HTR-8/SVneo (cell line): ENCODE measurements at places on chromosomes 2 and 18.
A peak's percentile ranks its signal among the peaks of the same experiment; 100 is the strongest.

- no peak for DNase-seq
These were observed 1.9 kb downstream of the CD302 start for GRCh38 chr2:159795841-159796690.

GRCh38 chr2:149787206-149787605 is 199.6 kb upstream of the MMADHC start:
- DNase-seq = no peak

DNA sequence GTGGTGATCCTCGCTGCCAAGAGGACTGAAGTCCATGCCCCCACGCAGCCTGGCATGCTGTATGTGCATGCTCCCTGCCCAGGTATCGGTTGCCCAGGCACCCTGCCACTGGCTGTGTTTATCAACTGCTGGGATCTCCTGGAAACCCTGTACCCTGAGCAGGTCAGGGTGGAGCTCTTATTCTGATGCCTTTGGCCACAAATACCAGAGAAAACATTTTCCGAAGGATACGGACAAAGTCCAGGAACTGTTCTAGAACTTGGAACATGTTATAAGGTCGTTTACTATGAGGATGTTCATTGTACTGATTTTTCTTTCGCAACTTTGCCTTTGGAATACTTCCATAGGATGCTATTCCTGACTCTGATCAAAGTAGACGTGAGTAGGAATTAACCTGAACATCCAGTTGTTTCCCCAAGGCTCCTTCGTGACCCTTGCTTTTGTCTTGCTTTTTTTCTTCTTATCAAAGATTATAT is 55.2 kb downstream of the TMEM17 start:
- DNase-seq = no peak

- no peak for DNase-seq
These were observed 1073.9 kb upstream of the CRIM1 start for GRCh38 chr2:35281702-35282101.

DNA sequence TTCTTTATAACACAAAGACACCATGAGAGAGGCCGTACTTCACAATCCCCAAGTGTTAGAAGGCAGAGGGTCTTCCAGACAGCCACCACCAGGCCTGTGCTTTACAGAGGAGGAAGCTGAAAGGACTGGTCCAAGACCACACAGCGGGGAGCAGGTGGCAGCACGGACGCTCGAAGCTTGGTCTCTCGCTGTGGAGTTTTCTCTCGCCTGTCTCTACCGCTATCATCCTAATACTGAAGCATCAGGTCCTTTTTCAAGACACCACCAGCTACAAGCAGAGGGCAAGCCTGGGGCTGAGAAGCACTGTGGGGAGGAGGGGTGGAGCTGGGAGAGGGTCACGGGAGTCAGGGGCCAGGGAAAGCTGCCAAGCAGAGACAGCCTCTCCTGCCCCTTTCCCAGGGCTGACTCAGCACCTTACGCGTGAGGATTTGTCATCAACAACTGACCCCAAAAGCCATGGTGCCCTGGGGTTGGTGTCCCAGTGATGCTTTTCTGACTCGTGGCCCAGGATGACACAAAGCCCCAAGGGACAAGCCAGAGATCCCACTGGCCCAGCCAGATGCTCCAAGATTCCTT is 31.9 kb upstream of the FOSL2 start:
- peak; percentile 74 for DNase-seq

DNA sequence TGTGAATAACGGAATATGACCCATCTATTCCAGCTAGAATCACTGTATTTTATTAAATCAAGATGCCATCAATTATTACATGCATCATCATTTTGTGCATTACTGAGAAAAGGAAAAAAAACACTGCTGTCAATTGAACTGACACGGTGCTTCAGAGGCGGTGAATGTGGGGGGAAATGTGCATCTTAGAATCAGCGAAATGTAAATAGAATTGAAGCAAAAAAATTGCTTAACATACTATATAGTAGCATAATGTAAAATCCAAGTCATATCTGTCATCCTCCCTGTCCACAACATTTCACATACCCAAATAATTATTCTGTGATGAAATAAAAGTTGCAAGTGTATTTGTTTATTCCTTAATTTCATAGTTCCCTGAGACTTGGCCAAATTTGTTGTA is 84.6 kb downstream of the PRKRA start:
- DNase-seq = no peak

DNA sequence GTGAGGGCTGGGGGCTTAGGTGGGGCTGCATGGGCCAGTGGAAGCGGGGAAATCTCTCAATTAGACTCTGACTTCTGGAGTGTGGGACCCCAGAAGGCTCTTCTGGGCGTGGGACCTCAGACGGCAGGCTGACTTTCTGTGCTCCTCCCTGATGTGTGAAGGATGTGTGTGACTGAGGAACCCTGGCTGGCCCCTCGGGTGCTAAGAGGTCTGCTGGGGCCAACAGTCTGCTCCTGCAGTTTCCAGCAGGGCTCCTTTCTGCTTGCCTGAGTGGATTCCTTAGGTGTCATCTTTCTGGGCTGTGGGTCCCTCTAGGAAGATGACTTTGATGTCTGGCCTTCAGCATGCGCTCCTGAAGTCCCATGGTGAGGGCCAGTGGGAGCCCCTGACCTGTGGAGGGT is 167.5 kb downstream of the DYSF start:
- DNase-seq = no peak

DNA sequence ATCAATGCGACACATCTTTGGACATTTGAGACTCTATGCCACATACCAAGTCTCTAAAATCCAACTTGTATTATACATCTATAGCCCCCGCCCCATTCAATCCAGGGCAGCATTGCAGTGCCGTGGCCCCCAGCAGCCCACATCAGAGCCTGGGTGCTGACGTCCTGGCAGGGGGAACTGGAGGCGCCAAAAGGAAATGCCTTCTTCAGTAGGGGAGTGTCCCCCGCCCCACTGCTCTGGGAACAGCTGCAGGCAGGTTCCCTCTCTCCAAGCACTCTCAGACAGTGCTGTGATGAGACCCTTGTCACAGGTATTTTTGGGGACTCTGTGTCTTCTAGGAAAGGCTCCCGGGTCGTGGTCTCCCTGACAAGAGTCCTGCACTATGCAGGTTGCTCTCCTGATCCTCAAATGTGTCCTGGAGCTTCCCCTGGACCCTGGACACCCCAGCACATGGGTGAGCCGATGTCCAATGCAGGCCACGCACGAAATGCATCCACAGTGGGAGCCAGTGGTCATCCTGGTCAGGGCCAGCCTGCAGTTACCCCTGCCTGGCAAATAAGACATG is 188.7 kb downstream of the RTP5 start:
- no peak for DNase-seq

- DNase-seq = no peak
These were observed 51.5 kb downstream of the TMEM18 start for GRCh38 chr2:625415-626333.

DNA sequence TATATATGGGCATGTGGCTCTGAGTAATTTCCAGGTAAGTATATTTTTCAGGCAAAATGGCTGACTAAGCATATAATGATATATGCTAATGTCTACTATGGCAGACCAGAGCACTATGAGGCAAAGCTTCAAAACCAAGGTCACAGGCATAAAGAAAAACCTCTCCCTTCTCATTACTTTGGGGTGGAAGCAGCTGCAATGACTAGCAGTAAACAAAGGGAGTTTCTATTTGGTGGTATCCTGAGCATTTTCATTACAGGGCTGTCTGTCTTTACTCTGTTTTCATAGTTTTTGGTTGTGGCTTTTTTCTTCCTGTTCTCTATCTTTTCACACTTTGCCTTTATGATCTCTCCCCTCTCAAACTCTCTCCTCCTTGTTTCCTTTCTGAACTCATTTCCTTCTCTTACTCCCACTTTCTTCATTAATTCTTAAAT is 15.6 kb downstream of the PDE6D start:
- DNase-seq = no peak

DNA sequence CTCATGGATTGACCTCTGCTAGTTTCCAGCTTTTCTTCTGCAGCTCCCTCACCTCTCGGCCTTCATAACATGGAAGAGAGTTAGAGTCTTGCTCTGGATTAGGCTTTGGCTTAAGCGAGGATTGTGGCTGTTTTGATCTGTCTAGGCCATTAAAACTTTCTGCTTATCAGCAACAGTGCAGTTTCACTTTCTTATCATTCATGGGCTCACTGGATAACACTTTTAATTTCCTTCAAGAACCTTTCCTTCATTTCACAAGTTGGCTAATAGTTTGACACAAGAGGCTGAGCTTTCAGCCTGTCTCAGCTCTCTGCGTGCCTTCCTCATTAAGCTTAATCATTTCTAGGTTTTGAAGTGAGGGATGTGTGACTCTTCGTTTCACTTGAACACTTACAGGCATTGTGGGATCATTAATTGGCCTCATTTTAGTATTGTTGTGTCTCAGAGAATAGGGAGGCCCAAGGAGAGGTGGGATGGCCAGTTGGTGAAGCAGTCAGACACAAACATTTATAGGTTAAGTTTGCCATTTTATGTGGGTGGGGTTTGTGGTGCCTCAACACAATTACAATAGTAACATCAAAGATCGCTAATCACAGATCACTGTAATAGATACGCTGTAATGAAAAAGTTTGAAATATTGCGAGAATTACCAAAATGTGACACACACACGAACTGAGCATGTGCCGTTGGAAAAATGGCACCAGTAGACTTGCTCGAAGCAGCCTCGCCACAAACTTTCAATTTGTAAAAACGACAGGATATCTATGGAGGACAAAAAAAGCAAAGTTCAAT is 129.3 kb downstream of the ZNF236 start:
- no peak for DNase-seq

DNA sequence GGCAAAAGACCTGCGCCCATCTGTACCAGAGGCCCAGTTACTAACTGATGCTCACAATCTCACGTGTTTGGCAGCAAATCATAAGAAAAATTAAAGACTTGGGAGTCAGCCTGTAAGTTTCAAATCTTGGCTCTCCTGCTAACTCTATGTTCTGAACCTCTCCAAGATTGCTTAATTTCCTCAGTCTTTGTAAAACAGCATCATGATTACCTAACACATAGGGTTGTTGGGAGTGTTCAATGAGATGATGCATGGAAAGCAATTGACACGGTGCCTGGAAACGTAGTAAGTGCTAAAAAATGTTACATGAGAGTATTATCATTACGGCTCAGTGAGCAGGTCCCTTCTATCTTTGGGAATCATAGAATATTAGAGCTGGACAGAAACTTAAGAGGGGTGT is 497.6 kb upstream of the TCF4 start:
- DNase-seq = no peak

GRCh38 chr2:118430510-118431164 is 342.4 kb downstream of the INSIG2 start:
- DNase-seq = no peak

- peak; percentile 56 for DNase-seq
These were observed 19.4 kb downstream of the CENPA start for GRCh38 chr2:26805241-26805676.

DNA sequence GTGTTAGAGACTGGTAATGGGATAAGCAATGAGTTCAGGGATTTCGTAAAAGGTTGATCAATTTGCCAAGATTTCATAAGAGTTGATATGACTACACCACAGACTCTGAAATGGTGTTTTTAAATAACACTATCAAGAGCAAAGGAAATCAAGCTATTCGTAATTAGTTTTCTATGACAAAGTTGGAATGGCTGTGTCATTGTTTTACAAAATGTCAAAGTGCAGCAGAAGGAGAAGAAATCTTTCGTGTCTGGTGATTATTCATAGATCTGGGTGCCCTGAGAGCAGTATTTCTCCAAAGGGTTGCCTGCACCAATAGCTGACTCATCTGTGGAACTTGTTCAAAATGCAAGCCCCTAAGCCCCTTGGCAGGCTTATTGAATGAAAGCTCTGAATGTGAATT is 70.1 kb downstream of the NABP1 start:
- no peak for DNase-seq

DNA sequence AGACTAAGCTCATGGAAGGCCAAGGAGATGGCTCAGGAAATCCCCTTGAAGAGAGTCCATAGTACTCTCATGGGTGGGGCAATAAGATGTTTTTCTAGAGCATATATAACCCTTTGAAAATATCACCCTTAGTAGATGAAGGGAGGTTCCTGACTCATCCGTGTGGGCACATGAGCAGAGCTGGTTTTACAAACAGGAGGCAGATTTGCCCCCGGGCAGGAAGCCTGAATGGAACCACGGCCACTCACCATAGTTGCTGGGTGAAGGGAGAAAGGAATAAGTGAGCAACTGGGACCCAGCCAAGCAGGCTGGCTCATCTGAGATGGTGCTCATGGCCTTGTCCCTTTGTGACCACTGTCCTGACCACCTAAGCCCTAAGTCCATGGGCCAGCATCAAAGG is 29.0 kb upstream of the MAPRE3 start:
- no peak for DNase-seq

GRCh38 chr18:39415471-39415870 is 1849.9 kb upstream of the CELF4 start:
- DNase-seq = no peak

DNA sequence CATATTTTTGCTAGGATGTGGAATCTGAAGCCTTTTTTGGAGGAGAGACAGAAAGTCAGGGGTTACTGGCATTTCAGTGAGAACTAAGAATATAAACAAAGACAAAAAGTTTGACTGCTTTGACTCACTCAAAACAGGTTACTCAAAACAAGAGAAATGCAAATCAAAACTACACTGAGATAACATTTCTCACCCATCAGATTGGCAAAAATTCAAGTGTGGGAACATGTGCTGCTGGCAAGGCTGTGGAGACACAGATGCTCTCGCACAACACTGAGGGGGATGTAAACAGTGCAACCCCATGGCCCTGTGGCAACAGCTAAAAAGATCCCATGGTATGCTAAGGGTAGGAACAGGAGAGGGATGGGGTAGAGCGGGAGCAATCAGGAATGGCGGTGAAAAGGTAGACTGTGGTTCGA is 86.6 kb downstream of the DTNB start:
- no peak for DNase-seq

- DNase-seq = no peak
These were observed 37.7 kb upstream of the INHBB start for GRCh38 chr2:120308038-120308910.

GRCh38 chr2:45180779-45181178 is 171.5 kb upstream of the SIX2 start:
- no peak for DNase-seq
